ENCODE measurements at places on chromosomes 2 and 18.

DNA sequence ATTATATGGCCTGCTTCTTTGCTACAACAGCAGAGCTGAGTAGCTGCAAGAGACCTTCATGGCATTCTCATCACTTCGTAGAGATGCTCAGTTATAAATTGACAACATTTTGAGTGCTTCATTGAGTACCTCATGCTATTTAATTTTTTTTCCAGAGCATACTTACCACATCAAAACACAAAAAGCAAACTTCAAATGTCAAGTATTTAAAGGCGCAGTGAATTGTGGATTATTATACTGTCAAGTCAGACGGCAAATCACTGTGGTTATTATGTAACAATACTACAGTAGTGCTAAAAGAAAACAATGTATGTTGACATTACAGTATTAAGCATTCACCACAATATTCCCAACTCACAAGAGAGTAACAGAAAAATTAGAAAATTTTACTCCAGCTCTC, 12.5 kb downstream of the ZC3H8 start:
- DNase-seq: no peak

GRCh38 chr2:177231270-177231669, 18.7 kb downstream of the HNRNPA3 start:
- no peak for DNase-seq

DNA sequence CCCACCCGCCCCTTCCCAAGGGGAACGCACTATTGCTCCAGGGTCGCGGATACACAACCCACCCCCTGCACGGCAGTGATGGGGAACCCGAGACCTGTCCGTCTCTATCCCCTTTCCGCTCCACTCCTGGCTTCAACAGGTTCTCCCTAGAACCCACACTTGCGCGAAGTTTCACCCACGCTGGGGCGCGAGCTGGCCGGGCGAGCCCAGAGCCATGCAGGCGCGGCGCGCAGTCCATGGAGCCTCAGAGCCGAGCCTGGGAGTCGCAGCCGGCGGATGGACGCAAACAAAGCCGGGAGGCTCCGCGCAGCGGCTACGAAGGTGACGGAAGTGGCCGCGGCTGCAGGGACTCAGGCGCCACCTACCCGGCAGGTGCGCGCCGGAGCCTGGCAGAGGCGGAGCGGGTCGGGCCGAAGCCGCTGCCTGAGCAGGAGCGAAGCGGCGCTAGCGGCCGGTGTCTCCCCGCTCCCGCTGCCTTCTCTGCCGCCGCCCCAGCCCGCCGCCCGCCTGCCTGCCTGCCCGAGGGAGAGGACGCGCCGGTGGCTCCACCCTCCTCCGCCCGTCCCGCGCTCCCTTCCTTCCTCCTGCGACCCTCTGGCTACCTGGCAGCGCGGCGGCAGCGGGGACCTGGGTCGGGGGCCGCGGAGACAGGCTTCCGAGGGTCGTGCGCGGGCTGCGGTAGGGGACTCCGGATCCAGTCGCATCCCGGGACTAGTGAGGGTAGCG, 14.0 kb downstream of the ALPG start:
- no peak for DNase-seq

DNA sequence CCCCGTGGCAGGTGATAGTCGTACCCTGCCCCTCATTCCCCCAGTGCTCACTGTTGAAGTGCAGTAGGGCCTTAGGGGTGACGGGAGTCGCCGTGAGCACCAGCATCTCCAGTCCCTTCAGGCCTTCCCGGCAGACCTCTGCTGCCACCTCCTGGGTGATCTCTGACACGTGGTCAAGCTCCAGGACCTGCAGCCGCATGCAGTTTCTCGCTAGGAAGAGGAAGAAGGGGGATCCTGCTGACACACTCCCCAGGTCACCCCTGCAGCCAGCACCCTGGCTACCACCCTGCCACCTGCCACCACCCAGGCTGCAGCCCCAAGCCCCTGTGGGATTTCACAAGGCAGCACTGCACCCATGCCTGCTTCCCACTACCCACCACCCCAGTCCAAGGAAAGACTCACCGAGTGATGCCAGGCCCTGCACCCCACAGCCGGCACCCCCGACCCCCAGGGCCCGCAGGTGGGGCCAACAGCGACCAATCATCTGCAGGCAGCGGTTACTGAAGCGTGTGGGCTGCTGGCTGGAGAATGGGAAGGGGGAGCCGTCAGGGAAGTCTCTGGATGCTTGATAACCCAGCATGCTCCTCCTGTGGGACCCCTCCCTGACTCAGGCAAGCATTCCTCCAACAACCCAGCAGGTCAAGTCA, 23.8 kb downstream of the FBXO41 start:
- DNase-seq: no peak

DNA sequence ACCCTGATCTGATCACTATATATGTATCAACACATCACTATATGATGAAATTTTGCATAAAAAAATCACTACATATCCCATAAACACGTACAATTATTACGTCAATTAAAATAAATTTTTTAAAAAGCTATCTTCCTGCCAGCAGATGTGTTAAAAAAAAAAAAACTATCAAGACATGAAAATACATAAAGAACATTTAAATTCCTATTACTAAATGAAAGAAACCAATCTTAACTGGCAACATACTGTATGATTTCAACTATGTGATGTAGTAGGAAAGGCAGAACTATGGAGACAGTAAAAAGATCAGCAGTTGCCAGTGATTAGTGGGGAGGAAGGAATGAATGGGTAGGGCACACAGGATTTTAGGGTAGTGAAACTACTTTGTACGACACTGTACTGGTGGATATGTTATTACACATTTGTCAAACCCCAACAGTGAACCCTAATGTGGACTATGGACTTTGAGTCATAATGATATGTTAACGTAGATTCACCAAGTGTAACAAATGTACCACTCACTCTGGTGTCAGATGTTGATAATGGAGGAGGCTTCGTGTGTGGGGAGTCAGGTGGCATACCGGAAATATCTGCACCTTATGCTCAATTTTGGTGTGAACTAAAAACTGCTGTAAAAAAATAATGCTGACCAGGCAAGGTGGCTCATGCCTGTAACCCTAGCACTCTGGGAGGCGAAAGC, 27.4 kb downstream of the USP34 start:
- DNase-seq: no peak

DNA sequence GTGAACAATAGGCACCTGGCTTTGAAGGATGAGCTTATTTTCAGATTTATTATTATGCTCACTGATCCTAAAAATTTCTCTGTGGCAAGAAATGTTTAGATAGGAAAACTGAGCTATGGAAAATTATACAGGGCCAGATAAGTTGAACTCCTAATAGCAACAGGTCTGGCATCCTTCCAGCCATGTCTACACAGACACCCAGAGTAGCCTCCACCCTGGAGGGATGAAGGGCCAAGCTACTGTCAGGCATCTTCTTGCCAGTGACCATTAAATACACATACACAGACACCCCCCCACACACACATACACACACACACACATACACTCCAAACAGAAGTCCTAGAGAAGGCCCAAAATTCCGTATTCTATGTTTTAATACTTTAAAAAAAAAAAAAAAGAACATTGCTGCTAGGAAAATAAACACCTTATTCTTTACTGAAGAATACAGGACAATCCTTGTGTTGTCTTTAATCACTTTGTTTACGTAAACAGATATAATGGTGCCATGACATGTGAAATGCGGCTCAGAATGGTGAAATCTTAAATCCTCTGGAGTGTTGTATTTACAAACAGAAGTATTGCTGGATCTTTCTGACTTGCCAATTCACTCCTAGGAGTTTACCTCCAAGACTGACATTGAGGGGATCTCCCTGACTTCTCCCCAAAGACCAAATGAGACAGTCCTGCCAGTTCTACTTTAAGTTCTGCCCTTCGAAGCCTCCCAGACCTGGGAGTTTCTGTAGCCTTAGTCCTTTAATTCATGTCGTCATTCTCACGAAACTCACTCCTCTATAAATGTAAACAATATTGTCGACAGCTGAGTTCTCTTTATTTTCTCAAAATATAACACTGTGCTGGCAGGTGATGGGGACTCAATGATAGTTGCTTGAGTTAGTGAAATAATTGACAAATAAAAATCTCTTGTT, 163.1 kb downstream of the ANTXR1 start:
- no peak for DNase-seq

DNA sequence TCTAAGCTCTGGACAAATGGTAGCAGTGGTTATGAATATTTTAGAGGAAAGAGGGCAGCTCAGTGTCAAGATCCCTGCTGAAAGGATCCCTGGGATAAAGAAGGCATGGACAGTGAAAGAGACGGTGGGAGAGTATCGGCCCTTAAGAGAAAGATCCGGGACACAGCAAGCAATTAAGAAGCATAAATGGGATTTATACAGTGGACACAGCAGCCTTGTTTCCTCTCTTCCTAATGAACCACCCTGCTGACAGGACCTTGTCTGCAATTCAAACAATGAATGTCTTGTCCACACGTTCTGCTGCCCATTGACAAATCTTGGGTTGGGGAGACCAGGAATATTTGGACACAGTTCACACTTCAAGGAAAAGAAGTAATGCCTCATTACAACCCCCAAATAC, 16.5 kb downstream of the CPLX4 start:
- DNase-seq: no peak

GRCh38 chr2:67841711-67842110, 221.1 kb downstream of the C1D start:
- DNase-seq: no peak

- DNase-seq: no peak
These were observed 45.0 kb upstream of the ALPP start for GRCh38 chr2:232333361-232334135.

DNA sequence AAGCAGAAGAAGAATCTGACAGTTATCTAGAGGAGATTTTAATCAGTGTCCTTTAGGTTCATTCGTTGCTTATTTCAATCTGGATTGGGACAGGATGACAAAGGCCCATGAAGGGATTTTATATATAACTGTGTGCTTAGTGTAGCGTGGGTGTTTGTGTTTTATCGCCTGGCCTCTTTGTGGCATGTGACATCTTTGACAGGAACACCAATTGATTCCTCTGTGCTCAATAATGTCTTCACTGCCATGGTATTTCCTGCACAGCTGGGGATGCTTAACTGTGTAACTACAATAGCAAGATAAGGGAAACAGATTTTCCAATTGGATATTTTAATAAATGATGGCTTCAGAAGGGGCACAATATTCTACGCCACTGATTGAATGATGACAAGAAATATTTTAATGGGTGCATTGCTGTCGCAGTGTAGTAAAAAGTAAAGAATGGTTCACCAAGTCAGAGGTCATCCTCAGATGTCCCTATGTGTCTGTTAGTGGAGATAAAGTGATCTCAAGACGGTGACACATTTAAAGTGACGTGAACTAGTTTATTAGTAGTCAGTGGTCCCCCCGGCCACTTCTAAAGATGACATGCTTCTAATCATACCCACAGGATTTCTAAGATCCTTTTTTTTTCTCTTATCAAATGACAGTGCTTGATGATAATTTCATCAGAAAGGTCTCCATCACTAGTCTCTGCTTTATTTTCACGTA, 160.4 kb downstream of the AGAP1 start:
- DNase-seq: no peak

DNA sequence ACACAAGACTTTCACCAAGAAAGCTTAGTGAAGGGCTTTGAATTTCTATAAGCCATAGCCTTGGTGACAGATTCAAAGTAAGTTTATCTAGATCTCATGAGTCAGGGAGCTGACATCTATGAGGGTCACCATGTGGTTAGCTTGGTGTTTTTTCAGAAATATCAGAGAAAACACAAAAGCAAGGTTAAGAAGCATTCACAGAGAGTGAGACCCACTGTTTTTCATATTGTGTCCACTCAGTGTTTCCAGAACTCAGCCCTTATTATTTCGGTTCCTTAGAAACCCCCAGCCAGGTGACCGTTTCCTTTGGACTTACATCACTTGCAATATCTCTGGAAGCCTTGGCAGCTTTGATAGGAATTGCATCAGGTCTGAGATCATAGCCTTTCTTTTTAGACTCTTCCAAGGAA, 76.6 kb downstream of the NEB start:
- DNase-seq: no peak
